ENCODE measurements at places on chromosomes 3 and 15.

GRCh38 chr3:4587061-4587837, 94.1 kb downstream of the ITPR1 start:
- no peak for DNase-seq

DNA sequence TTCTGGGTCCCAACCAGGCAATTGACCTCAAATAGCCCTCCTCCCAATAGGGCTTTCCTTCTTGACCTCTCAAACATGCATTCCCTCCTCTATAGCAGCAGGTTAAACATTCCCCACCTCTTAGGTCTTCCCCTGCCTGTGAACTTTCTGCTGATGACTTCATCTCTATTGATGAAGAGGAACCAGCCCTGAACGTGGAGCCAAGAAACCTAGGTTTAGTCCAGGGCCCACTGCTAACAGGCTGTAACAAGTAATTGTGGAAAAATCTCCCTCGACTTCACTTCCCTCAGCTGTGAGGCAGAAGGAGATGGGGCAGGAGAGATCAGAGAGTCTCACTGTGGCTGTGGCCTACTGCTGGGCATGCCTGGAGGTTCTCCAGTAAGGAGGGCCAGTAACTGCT, 24.7 kb downstream of the ILDR1 start:
- DNase-seq: no peak

DNA sequence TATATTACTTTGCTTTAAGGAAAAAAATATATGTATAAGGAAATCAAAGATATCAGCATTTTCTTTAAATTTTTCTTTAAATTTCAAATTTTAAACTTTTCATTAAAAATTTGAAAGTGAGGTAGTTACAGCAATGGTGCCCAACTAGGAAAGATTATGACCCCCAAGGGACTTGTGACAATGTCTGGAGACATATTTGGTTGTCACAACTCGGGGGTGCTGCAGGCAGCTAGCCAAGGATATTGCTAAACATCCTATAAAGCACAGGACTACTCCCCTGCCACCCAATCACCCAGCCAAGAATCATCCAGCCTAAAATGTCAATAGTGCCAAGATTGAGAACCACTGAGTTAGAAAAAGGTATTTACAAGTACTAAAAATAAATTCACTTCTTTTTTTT, 57.3 kb downstream of the SLC4A7 start:
- DNase-seq: no peak

- DNase-seq: no peak
Measured at GRCh38 chr3:17967111-17967510, 224.7 kb upstream of the TBC1D5 start.

- no peak for DNase-seq
Measured at GRCh38 chr15:61582092-61582491, 353.0 kb upstream of the RORA start.

DNA sequence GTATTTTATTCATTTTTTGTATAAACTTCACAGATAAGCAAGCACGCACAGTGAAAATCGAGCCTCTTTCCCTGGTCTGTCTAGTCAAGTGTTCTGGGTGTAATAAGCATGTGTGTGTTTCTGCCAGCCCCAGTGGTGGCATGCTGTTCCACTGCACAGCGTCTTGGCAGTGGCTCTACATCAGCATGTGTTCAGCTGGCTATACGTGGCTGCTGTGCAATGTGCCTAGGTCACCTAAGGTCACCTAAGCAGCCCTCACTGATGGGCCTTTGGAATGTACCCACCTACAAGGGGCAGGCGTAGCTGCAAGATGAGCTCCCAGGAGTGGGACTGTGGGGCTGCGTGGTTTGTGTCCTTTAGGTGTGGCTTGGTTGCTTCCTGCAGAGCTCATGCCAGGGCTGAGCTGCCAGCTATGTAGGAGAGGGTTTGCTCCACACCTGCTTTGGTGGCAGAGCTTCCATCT, 4.9 kb downstream of the LIMD1 start:
- DNase-seq: no peak

DNA sequence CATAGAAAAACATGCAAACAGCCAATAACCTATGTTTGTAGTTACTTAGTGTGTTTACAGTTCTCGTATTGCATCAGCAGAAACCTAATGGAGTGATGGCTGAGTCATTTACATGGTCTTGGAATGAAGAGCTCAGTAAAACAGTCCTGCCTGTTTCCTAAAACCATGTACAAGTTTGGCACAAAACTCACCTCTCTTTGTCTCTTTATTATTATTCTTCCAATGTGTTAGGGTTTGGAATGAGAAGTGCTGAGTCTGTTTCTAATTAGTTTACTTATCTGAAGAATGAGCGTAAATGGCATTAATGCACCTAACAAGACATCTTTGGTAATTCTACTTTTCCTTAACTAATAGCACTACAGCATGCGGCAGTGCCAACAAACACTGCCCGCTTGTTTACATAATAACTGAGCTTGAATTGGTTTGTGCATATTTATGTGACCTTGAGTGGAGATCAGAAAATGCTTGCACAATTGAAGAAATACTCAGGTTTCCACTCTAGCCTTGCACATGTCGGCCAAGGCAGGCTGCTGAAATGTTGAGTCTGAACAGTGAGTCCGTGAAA, 385.4 kb upstream of the SEMA6D start:
- no peak for DNase-seq

DNA sequence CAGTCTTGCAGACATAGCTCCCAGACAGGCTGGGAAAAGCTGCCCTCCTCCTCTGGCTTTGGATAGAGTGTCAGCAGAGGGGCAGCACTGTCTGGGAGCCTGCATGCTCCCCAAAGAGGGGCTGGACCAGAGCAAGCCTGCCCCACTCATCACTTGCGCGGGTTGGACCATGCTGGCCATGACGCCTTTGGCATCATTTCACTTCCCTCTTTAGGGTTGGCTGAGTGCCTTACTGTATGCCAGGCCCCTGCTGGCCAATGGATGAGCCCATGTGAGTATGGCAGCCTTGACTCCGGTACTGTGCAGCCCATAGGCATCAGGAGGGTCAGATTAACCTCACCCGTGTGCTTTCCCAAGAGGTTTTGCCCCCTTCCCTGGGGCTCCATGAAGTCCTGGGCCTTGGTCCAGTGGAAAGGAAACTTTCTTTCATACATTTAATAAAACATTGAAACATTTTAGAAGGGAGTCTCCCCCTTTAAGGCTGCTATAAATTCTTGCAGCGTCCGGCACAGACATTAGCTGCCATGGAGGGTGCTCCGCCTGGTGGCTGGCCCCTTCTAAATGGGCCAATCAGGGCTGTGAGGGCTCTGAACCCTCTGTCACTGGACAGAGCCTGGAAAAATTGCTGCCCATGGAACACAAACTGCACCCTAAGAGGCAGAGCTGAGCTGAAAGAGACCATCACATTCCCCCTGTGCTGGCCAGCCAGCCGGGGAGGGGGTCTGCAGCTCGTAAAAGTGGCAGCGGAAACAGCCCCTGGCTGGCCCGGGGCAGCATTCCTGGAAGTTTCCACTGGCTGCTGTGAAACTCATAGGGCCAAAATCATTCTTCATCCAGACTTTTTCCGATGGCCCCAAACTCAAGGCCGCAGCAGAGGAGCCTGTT, 20.8 kb upstream of the DUSP7 start:
- DNase-seq: no peak

- DNase-seq: no peak
Measured at GRCh38 chr15:26126070-26126469, 262.9 kb upstream of the ATP10A start.

GRCh38 chr3:27796365-27796875, 74.3 kb upstream of the EOMES start:
- no peak for DNase-seq

DNA sequence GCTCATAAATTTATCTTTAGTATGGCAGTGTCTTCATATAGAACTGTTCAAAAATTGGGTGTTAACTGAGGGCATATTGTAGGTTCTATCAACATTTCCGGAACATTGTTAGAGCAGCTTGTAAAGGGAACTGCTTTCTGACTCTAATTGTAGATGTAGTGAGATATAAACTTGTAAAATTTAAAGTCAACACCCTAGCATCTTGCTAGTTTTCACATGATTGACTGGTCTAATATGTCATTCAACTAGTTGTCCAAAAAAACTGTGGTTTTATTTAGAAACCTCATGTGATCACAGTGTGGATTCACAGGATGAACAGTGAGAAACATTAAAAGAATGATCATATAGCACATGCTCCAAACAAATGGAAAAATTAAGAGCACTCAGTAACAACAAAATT, 607.4 kb downstream of the ROBO1 start:
- DNase-seq: no peak

GRCh38 chr3:22496641-22497040, 706.5 kb upstream of the UBE2E2 start:
- no peak for DNase-seq

DNA sequence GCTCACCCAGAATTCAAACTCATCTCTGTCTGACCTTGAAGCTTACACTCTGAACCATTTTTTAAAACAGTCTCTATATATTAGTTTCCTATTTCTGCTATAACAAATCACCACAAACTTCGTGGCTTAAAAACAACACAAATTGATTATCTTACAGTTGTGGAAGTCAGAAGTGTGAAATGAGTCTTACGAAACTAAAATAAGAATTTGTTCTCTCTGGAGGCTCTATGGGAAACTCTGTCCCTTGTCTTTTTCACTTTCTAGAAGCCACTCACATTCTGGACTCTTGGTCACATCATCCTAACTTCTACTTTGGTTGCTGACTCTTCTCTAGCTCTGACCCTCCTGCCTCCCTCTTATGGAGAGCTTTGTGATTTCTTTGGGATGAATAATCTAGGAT, 429.3 kb upstream of the THBS1 start:
- no peak for DNase-seq

DNA sequence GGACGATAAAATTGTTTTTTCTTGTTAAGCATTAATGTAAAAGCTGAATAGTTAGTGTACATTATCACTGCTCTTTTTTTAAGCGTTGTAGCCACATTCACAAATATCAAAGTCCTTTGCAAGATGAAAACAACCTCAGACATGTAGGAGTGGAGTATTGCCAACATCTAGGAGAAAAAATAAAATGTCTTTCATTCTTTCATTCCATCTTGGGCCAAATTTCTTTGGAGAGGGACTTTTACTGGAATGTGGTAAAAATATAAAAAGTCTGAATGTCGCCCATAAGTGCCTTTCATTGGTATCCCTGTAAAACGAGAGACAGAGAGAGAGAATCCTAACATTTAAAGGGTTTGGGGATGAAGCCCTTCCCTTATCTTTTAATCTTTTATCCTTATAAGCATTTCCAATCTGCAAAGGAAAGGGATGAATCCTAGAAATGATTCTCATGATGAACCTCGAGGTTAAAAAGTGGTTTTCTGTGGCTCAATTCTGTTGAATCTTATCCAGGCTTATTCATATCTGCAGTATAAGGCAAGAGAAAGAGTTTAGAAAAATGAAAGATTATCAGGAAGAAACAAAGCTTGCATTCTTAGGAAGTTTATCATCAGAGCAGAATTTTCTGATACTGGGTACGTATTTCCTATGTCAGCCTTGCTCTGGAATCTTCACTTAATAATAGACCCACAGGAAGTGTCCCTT, 1031.7 kb downstream of the MCTP2 start:
- no peak for DNase-seq

GRCh38 chr3:151631946-151632345, 101.8 kb upstream of the AADACL2 start:
- no peak for DNase-seq

GRCh38 chr3:71521940-71522876, 61.3 kb downstream of the FOXP1 start:
- no peak for DNase-seq

DNA sequence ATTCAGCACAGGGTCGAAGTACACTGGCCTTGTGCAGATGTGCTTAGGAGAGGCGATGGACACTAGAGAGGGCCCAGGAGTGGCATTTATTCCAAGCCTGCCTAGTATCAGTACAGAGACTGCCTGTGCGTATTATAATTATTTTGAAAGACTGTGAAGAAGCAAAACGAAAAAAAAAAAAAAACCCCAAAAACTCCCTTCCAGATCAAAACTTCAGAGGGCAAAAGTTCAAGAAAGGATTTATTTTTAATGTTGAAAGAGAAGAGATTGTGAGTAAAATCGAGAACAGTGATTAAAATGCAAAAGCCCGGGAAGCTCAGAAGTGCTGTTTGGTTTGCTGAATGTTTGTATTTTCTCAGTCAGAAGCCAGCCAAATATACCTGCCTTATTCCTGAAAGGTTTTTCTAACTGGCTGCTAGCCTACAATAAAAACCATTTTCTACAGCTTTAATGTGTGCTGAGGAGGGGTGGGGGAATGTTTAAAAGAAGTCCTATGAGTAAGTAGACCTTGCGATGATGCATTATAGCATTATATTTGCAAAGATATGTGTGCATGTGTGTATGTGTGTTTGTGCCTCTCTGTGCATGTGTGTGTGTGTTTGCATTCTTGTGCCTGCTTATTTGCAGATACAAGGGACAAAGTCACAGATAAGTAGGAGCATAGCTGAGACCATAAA, 19.3 kb upstream of the LZTFL1 start:
- no peak for DNase-seq

- DNase-seq: no peak
Measured at GRCh38 chr3:26375843-26376530, 246.6 kb upstream of the LRRC3B start.

DNA sequence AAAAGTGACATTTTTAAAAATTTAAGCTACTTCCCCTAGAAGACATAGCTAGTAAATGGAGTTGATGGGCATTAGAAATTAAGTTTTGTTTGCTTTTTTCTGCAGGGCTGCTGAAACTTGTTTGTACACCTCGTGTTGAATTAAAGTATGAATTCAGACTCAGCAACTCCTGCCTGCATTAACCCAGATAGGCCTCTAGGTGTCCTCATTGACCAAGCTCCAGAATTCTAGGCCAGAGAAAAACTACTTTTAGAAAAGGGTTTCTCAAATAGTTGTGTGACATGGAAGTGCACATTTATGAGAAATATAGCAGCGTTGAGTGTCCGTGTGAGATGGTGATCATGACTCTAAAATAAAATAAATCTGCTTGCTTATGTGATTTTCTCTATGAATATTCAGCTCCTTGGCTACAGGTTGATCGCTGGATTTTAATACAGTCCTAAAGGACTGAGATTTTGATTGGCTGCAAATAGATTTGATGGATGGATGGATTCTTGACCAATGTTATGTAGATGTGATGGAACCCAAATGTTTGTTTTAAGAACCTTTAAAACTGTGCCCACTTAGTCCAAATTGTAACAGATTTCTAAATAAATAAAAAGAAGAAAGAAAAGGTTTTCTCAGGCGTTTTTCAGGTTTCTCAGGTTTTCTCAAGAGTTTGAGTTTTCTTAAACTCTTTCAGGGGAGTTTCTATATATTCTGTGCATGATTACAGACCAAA, 39.4 kb upstream of the LMOD3 start:
- no peak for DNase-seq

- no peak for DNase-seq
Measured at GRCh38 chr3:94619643-94620042, 556.8 kb downstream of the NSUN3 start.

GRCh38 chr15:50267577-50267976, 2.1 kb upstream of the HDC start:
- no peak for DNase-seq

- no peak for DNase-seq
Measured at GRCh38 chr3:128068156-128068620, 16.0 kb downstream of the SEC61A1 start.

DNA sequence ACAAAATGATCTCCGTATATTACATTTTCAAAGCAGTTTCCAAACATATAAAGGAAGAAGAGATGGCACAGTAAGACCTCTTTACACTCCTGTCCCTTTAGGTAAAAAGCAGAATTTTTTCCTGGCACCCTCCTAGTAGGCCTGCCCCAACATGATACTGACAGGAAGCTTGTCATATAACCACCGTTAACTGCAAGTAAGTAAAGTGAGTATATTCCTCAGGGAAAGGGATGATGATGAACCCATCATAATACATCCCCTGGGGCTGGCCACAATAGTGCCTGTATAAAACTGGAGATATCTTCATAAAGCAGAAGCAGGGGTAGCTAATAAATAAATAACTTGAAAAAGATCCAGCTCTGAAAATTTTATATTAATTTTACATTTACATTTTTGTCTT, 893.0 kb downstream of the DIPK2A start:
- DNase-seq: no peak

GRCh38 chr3:59775106-59775505, 725.3 kb upstream of the CFAP20DC start:
- no peak for DNase-seq
